ENCODE measurements at places on chromosomes 5 and 9.

- DNase-seq = no peak
Measured at GRCh38 chr9:133261103-133261752, 13.8 kb downstream of the ABO start.

- DNase-seq = no peak
Measured at GRCh38 chr9:127223810-127224177, 40.8 kb upstream of the GARNL3 start.

DNA sequence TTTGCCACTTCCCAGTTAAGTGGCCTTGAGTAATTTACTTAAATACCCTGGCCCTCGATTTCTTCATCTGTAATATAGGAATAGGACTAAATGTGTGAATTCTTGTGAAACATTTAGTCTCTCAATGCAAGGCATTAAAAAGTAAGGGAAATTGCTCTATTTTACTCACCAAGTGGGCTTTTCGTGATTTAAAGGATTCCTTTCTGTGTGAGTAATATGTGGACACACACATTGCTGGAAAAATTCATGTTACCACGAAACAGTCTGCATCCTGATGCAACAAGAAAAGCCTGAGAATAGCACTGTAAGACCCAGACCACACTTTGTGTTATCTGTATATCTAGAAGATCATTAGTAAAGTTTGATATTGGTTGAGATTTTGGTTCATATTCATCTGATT, 1243.0 kb upstream of the CDH9 start:
- peak; percentile 51 for DNase-seq

- DNase-seq = no peak
Measured at GRCh38 chr9:125591888-125592287, 115.1 kb downstream of the MAPKAP1 start.

- DNase-seq = no peak
Measured at GRCh38 chr5:11928909-11929308, 24.7 kb upstream of the CTNND2 start.

DNA sequence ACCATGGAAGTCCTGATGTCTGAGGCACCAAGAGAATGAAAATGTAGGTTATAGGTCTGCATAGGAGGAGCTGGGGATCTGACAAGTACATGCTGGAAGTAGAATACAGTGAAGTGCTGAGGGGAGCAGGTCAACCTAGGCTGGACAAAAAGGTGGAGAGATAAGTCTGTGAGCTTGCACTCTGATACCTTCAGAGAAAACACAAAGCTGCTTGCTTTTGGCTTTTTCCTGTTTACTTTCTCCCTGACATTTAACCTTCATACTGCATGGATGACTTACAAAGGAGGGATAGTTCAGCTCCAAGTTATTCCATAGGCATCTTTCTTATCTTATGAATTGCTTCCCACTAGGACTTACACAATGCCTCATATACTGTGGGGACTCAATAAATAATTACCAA, 256.7 kb upstream of the NREP start:
- no peak for DNase-seq

GRCh38 chr5:10384483-10384882, 31.0 kb downstream of the MARCHF6 start:
- DNase-seq = no peak

GRCh38 chr9:135139366-135139959, 52.0 kb downstream of the OLFM1 start:
- DNase-seq = no peak

All from astrocyte (in vitro differentiated cells and primary cell).